Stimulated activated CD4-positive, alpha-beta T cell treated with anti-CD3 and anti-CD28 coated beads, TNF-alpha, amount 100 ng/mL, for 1 hour (primary cell): ENCODE measurements at places on chromosomes 2 and 18.

DNA sequence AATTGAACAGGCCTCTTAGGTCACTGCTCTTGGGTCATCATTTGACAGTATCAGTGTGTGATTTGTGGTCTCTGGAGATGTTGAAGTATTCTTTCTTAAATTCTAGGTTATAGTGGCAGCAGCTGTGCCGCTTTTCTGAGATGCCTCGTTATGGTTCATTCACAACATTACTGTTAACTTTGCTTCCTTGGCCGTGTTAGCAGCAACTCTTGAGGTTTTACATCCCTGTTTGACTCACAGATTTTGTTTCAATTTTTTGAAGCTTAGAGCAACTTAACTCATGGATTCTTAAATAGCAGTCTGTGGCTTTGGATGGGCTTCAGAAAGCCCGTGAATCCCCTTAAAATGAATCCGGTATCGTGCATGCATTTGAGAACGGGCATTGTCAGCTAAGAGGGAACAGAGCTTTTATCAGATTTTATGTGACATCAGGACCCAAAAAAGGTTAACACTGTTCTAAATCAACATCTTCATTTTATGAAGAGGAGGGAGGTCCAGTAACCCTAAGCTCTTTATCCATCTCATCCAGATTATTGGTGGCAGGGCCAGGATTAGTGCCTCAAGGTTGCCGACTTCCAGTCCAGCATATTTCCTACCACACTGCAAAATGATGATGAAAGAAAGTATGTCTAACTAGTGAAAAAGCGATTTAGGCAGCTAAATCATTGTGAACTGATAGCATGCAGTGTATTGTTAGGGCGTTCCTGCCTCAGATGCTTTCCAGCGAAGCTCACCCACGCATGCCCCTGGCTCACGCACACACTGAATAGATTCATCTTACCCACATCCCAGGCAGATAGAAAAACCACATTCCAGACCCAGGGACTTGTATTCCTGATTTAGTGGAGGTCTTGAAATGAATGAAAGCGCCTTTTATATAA lies 5.1 kb downstream of the TRIB2 start:
- DNase-seq = no peak

DNA sequence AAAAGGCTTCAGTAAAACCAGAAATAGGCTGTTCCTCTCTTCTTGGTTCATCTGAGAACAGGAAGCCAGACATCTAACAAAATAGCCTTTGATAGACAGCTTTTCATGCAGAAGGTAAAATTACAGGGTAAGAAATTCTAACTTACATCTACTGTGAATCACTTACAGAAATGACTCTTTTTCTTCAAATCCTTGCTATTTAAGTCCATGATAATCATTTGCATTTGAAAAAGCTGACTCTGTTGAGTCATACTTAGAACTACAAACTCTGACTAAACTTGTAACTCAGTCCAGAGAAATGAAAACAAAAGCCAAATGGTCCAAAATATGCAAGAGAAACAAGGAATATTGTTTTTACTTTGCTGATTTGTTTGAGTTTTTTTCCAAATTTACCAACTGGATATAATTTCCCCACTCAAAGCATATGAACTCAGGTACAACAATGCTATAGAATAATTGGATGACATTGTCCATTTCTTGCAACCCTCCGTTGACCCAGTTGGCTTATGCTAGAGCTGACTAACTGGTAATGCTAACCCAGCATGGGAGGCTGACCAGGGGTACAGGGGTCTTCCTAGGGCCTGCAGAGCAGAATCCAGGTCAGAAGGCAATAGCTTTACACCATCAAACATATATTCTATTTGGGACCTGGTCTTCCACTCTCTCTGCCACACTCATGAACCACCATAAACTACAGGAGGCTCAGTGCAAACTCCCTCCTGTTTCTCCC lies 18.8 kb upstream of the MREG start:
- no peak for DNase-seq

GRCh38 chr18:60809937-60810336 lies 437.4 kb upstream of the MC4R start:
- DNase-seq = no peak

DNA sequence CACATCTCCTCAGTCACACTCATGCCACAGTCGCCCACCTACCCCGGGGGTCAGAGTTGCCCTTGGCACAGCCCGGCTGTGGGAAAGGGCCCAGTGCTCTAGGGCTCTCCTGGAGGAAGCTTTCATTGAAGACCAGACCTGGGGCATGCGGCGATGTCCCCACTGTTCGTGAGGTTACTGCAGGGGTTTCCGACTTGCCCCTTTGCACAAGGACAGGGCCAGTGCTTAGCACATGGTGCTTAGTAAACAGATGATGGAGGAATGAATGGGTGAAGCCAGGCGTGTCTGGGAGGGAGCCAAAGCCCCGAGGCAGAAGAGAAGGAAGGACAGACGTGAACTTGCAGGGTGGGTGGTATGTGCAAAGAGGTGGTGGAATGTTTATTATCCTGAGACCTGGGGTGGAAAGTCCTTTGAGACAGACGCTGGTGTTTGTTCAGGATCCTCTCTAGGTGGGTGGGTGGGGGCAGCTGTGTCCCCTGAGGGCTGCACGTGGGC lies 205.9 kb upstream of the ARL4C start:
- no peak for DNase-seq

DNA sequence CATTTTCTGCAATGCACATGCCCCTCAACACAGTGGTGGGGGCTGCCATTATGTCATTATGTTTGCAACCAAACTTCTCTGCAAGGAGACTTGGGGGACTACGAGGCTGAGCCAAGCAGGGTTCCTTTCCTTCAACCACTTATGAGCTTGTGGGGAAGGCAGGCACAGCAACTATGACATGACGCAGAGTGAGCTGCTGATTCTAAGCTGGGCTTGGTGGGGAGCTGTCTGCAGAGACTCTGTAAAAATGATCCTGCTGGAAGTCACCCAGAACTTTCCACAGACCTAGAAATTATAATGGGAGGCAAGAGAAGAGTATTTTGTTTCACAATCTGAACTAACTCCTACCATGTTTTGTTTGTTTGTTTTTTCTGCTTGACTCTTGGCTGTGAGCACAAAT lies 55.6 kb downstream of the INPP5D start:
- DNase-seq = no peak

DNA sequence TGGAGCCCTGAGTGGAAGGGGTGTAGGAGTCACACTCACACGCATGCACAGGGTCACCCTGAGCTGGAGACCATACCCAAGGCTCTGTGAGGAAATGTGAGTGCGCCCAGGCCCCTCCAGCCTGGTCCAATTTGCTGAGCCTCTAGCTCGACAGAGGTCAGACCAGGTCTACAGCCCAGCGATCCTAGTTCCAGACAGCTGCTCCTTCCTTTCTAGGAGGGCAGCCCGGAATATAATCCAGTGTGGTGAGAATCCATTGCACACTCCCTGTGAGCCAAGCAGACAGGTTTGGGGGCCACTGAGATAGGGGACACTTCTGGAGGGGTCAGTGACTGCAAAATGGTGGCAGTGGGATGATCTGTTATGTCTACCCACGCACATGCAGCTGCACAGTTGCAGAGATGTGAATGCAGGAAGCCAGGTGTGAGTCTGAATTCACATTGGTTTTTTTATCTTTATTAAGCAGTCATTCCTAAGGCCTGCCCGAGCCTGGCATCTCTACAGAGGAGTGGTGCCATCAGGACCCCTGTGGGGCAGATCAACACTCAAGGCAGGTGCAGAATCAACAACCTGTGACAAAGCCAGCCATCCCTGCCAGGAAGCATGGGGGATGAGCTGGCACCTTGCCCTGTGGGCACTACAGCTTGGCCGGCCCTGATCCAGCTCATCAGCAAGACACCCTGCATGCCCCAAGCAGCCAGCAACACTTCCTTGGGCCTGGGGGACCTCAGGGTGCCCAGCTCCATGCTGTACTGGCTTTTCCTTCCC lies at the start of gene GPR148:
GPR148 (plus strand) TSS at position 522 of the 768 bp plus-strand sequence; CDS start at position 604, 82 bp downstream.
- no peak for DNase-seq

- DNase-seq = no peak
Observed at GRCh38 chr2:221176667-221177066, 395.4 kb downstream of the EPHA4 start.

GRCh38 chr2:72028351-72028995 lies 119.2 kb downstream of the CYP26B1 start:
- no peak for DNase-seq

- DNase-seq = no peak
Observed at GRCh38 chr2:202406445-202406978, 30.4 kb downstream of the BMPR2 start.

- no peak for DNase-seq
Observed at GRCh38 chr2:2464094-2464493, 133.0 kb upstream of the MYT1L start.

- no peak for DNase-seq
Observed at GRCh38 chr2:224264259-224264658, 137.6 kb downstream of the FAM124B start.

GRCh38 chr2:218959761-218960308 lies 369 bp downstream of the CDK5R2 start:
- no peak for DNase-seq

DNA sequence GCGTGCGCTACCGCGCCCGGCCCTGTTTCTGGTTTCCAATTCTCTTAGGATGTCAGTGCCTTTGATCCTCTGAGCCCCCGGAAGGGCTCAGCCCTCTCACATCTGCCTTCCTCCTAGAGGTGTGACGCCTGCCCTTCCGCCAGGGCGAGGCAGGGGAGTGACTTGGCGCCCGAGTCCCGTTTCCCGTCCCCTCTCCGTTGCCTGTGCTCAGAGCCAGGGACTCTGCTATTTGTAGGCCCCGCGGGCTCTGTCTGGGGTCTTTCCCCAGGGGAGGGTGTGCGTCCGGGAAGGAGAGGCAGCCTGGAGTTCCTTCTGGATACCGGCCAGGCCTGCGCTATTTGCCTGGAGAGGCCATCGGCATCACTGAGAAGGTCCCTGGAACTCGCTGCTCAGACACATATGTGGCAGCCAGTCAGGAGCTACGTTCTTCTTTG lies 103.7 kb upstream of the TAF1B start:
- no peak for DNase-seq

DNA sequence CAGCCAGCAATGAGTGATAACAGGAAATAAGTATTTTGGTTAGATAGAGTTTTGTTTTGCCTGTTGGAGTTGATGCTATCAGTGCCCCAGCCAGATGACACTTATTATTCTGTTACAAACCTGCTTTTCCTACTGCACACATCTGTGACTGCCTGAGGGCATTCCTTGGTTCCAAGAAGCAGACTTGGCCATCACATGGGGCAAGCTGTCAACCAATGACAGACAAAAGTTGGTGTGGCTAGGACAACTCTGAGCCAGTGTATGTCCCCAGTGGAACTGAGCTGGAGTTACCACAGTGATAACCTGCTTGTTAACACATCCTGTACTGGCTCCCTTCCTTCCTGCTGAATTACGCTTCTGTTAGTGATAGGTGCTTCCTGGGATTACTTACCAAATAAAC lies 54.5 kb downstream of the FAM171B start:
- no peak for DNase-seq
